ENCODE measurements at places on chromosomes 3 and 15.

DNA sequence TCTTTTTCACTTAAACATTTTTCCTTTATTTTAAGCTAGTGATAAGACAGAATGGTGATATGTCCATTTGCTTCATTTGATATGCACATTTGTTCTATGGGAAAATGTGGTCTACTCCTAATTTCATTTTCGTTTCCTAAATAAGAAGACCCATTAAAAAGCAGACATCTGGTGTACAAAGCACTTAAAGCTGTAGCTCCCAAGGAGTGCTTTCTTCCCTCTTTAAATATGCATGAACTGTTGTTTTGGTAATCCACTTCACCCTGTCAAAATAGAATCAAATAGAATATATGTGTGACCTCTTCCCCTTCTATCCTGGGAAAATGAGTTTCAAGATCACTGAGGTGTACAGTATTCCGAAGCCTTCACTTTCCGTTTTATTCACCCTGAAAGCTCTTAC is 182.8 kb downstream of the ROBO2 start:
- DNase-seq, result no peak

GRCh38 chr3:64266065-64266931 is 41.0 kb upstream of the PRICKLE2 start:
- no peak for DNase-seq

GRCh38 chr15:81311752-81312464 is 12.0 kb downstream of the STARD5 start:
- DNase-seq, result no peak

- peak; percentile 43 for DNase-seq
Measured at GRCh38 chr15:28921919-28922706, 36.3 kb downstream of the APBA2 start.

- DNase-seq, result no peak
Measured at GRCh38 chr15:77409259-77410156, 10.4 kb downstream of the PEAK1 start.

All from dorsolateral prefrontal cortex (tissue), 122 donors.